ENCODE measurements at places on chromosomes 5 and 9. TPM values are rescaled to one million over a fixed set of nuclear protein-coding genes. Genes with fewer than 3 reads are reported as not detected.

The SMIM33 gene
- total RNA-seq, result not detected

The OLFML2A gene
- 12.3 TPM for total RNA-seq

The PCDHGB3 gene
- total RNA-seq, result 0.76 TPM

The ANGPTL2 gene
- total RNA-seq, result 2.1 TPM

The GFI1B gene
- total RNA-seq, result not detected

The REXO4 gene
- 13.7 TPM for total RNA-seq

The NR4A3 gene
- 0.24 TPM for total RNA-seq

The TRIP13 gene
- total RNA-seq, result 12.5 TPM

The HMGCR gene
- total RNA-seq, result 114 TPM

The SLC46A2 gene
- 0.44 TPM for total RNA-seq

The CYFIP2 gene
- total RNA-seq, result 2.1 TPM

The SPAAR gene
- 0.16 TPM for total RNA-seq

The OR1Q1 gene
- total RNA-seq, result not detected

The FCN2 gene
- 0.16 TPM for total RNA-seq

The CDKN2B gene
- total RNA-seq, result 75.6 TPM

The MLANA gene
- not detected for total RNA-seq

The IFNB1 gene
- total RNA-seq, result not detected

The MSX2 gene
- total RNA-seq, result 1.3 TPM

The RUFY1 gene
- total RNA-seq, result 30.6 TPM

The ORM1 gene
- 1.6 TPM for total RNA-seq

The NDOR1 gene
- total RNA-seq, result 8.6 TPM

The SPINK7 gene
- 138 TPM for total RNA-seq

The NUTM2F gene
- not detected for total RNA-seq

The CCDC171 gene
- total RNA-seq, result 1.4 TPM

The CARD19 gene
- 19.9 TPM for total RNA-seq

The GALNT10 gene
- 6.7 TPM for total RNA-seq

The SPDL1 gene
- 15.0 TPM for total RNA-seq

The NR2F1-AS1 gene
- total RNA-seq, result 0.84 TPM

The IL3 gene
- not detected for total RNA-seq

The GRIA1 gene
- total RNA-seq, result not detected

The PCDHGA3 gene
- total RNA-seq, result 0.76 TPM

The GALT gene
- 14.6 TPM for total RNA-seq

The BRINP1 gene
- total RNA-seq, result 3.4 TPM

The PCDHGA12 gene
- 1.5 TPM for total RNA-seq

The PTPN3 gene
- total RNA-seq, result 11.0 TPM

The HSPB3 gene
- total RNA-seq, result not detected

The FYB1 gene
- total RNA-seq, result 64.7 TPM

The PCDHA13 gene
- not detected for total RNA-seq

The PCDHB4 gene
- total RNA-seq, result 0.52 TPM

The C5orf34 gene
- total RNA-seq, result 1.2 TPM

The BAAT gene
- 0.08 TPM for total RNA-seq

The LSM11 gene
- 2.0 TPM for total RNA-seq
